ENCODE measurements at places on chromosomes 11 and 22.

DNA sequence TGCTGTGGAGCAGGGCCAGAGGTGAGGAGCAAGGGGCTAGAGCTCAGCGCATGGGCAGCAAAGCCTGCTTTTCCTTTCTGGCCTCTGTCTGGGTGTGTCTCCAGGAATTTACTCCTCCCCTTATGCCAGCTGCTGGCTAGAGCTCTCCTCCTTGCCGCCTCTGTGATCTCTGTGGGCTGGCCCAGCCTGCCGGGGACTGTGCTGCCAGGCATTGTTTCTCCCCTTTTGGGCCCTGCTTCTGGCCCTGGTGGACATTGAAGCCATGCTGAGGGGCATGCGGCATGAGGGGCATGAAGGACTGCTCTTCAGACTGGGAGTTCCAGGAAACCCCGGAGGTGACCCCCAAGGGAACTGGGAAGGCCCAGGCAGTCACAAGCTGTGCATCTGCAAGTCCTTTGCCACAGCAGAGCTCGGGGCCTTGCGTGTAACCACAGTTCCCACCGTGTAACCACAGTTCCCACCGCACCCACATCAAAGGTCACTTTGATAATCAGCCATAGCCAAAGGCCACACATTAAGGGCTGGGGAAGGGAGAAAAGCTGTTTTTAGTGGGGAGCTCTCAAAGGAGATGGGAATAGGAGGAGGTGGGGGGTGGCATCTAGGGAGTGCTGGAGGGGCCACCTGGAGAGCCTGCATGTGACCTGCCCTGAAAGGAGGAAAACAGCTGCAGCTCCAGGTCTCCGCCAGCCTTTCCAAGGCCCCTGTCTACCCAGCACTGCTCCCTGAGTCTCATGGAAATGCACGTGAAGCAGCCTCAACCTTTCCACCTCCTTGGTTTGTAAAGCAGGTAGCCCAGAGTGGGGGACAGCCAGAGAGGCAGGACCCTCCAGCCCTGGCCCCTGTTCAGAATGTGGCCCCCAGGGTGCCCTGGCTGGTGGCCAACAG lies 62.3 kb downstream of the PPFIBP2 start:
- peak; percentile 83 for ATAC-seq

- ATAC-seq: no peak
Measured at GRCh38 chr11:79285756-79286155, 155.1 kb downstream of the TENM4 start.

GRCh38 chr11:114316980-114317786 lies 21.0 kb downstream of the NNMT start:
- no peak for ATAC-seq

DNA sequence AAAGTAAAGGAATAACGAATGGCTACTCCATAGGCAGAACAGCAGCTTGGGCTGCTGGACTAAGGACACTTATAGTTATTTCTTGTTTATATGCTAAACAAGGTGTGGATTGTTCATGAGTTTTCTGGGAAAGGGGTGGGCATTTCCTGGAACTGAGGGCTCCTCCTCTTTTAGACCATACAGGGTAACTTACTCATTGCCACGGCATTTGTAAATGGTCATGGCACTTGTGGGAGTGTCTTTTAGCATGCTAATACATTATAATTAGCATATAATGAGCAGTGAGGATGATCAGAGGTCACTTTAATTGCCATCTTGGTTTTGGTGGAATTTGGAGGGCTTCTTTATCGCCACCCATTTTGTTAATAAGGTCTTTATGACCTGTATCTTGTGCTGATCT lies 7.0 kb downstream of the OR4X1 start:
- ATAC-seq: no peak

DNA sequence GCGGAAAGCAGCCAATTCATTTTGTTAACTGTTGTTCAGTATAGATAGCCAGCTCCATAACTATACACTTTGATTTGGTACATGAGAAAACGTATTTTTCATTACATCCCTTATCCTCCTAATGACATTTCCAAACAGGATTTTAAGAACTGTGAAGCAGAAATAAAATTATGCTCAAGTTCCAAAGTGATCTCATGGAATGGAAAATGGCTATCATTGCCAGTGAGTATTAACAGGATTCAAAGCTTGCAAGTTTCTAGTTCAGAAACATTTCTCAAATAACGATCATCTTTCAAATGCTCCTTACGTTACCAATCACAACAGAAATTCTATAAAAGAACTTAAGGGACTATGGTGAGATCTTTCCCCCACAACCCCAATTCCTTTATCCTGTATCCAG lies 53.7 kb downstream of the CADM1 start:
- ATAC-seq: no peak
